ENCODE measurements at places on chromosomes 2 and 18.

DNA sequence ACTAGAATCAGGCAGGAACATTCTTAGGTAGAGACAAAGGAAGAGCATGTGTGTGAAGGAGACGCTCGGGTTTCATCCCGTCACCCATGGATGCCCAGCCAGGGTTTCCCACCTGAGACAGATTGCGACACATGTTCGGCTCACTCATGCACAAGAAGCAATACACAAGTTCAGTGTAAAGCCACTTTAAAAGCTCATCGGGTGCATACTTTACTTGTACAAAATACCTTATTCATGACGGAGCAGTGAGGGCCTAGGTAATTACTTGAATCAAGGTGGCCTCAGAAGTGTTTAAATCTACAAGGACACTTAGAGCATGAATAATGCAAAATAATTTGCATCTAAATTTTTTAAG lies 42.0 kb downstream of the ZEB2 start:
- DNase-seq, result no peak

DNA sequence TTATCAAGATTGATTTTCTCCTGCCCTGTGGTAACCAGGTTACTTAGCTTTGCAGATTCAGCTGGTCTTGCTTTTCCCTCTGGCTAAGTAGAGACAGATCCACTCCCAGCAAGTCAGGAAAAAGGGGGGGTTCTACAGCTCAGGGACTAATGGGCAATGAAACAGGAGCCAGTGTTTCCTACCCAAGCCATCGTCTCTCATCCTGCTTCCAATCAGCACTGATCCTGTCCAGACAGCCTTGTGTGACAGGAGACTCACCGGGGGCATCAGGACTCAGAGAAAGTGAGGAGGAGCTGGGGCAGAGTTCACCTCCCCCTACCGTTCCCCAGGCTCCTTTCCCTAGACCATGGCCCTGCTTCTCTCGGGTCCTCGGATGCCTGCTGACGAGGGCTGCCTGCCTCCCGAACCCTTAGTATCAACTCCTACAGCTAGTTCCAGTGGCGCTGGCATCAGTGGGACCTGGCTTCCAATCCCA lies 307.6 kb downstream of the ALK start:
- no peak for DNase-seq

GRCh38 chr18:59822612-59823550 lies 76.9 kb upstream of the PMAIP1 start:
- DNase-seq, result no peak

- DNase-seq, result no peak
Observed at GRCh38 chr2:136171223-136171622, 53.3 kb upstream of the CXCR4 start.

DNA sequence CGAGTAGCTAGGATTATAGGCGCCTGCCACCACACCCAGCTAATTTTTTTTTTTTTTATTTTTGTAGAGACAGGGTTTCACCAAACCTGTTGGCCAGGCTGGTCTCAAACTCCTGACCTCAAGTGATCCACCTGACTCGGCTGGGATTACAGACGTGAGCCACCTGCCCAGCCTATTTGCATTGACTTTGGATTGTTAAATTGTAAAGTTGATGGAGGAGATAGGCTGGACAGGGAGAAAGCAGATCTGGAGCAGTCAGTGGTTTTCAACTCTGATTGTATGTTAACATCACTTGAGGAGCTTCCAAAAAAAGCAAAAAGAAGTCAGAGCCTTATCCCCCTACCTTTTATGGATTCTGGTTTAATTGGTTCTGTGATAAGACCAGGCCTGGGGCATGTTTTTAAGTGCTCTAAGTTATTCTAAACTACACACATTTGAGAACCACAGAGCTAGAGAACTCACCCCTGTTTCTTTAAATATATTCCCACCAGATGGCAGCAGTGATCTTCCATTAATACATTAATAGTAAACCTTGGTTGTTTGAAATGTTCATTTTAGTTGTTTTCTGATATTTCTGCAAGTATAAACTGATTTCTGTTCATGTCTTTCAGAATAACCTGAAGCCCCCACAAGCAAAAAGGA lies 7.5 kb downstream of the C2orf49 start:
- DNase-seq, result no peak

DNA sequence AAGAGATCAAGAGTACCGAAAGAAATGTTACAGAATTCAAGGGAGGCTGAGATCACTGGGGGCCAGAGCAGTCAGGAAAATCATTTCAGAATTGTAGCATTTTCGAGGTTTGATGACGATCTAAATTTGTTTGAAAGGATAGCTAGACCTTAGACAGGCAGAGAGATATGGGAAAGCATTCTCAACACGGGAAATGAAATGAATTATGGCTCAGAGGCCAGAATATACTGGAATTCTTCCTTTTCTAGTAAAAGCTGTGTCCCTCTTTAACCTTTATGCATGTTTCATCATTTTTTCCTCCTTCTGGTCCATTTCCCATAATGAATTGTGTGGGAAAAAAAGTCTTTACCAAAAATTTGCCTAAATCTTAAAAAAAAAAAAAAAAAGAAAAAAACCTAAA lies 78.8 kb downstream of the NABP1 start:
- no peak for DNase-seq

DNA sequence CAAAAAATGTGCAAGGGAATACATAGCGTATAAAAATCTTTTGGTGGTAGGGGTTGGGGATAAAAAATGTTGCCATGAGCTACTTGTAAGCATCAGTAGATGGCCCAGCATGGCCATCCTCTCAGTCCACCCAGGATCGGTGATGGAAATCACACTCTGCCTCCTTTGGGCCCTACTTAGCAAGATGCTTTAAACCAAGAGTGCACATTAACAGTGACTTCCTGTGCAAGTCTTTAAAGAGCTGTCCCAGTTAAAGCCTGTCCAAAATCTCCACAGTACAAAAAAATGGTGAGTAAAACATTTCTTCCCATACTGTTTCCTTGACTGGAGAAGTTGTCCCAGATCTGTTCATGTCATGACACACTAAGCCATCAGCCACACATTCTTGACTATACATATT lies 18.0 kb downstream of the ANKRD44 start:
- DNase-seq, result peak; percentile 71

GRCh38 chr2:181306785-181307184 lies 150.4 kb upstream of the ITGA4 start:
- no peak for DNase-seq

- DNase-seq, result no peak
Observed at GRCh38 chr2:202037086-202037485, 3.4 kb downstream of the FZD7 start.

DNA sequence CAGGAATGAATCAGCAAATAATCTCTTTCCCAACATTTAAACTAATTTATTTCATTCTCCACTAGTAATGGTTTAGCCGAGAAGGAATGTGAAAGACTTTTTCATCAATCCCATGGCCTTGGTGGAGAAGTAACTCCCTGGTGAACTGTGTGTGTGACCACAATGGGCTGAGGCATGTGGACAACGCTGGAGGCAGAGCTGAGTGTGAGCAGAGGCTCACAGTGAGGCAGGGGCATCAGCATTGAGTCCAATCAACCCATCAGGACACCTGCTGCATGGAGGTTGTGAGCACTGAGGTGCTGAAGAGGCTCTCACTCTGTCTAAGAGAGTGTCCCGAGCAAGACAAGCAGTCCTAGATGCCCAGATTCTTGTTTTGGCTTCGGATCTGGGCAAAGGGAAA lies 78.6 kb downstream of the ZNF519 start:
- DNase-seq, result no peak

DNA sequence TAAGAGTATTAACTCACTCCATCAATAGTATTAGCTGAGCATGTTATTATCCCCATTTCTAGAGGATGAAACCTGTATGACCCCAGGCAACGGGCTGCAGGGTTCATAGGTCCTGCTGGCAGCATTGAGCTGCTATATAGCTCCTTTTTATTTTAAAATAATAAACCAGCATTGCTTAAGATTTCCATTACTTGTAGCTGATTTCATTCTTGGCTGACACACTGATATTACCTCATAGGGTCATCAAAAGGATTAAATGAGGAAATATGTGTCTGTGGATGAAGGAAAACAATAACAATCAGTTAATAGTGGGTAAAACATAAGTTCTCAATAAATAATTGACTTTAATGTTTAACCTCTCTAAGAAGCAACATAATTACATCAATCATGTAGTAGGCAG lies 48.3 kb upstream of the NRP2 start:
- no peak for DNase-seq

GRCh38 chr2:204299766-204300165 lies 245.5 kb upstream of the PARD3B start:
- no peak for DNase-seq

DNA sequence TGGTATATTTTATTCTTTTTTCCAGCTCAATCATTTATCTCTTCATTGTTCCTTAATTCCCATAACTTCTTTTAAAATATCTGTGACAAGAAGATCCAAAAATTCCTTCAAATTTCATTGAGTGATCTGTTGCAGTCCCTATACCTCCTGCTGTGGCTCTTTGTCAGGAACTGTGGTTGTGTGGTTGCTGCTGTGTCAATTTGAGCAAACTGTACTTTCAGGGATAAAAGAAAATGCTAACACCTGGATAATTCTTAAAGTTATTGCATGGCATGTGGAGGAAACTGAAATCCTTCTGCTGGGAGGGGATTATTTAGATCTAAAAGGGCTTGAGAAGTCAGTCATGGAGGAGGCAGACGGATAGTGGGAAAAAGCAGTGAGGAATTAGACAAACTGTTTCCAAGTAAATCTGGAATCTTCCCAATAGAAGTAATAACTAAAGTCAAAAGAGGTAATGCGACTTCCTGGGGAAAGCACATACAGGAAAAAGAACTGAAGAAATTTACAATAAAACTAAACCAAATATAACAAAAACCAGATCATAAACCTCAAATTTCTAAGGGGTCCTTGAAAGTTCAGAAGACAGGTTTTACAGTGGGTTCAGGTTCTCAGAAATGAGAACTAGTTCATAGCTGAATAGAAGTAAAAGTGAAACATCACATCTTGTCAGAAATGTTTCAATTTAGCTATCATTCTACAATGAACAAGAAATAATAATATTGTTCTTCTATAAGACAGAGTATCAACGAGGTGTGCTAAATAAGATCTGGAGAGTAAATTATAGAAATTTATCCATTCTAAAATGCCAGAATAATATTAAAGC lies 33.5 kb upstream of the CD226 start:
- no peak for DNase-seq

DNA sequence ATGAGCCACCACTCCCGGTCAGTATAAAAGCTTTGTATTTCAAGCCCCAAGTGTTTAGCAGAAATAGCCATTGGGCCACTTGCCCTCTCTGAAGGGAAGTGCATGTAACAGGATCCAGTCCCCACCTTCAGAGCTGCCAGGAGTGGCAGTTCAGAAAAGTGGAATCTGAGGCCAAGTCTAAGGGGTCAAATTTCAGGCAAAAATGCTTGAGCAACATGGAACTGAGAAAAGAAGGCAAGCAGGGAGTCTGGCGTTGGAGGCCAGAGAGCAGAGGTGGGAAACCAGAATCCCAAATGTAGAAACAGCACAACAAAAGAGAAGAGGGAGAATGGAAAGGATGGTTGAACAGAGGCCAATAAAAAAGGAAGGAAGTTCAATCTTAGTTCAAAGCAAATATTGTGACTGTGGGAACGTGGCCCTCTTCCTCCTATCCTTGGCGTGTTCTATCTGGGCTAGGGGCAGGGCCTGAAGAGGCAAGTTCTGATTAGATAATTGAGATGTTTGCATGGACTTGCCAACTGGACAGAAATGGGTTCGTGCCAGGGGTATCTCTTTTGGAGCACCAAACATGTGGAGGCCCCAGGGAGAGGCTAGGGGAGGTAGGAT lies 102.2 kb downstream of the AP1S3 start:
- DNase-seq, result no peak

DNA sequence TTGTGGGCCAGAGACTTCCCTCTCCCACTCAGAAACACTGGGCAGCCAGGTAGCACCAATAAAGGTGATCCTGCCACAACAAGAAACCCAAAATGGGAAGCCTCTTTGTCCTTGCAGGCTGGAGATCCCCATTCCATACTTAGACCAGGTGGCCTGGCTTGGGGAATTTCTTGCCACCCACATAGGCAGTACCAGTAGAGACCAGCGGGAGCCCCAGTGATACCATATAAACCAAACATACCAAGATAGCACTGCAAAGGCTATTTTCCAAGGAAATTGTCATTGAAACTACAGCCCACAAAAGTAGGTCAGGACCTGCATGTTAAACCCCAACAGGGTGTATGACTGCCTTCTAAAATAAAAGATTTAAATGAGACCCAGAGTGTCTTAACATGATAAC lies 171.6 kb downstream of the DIS3L2 start:
- DNase-seq, result no peak

- DNase-seq, result no peak
Observed at GRCh38 chr2:167592441-167592840, 655.0 kb downstream of the STK39 start.

GRCh38 chr18:77105680-77106079 lies 26.9 kb downstream of the MBP start:
- no peak for DNase-seq

- DNase-seq, result no peak
Observed at GRCh38 chr2:188042412-188042811, 249.3 kb upstream of the GULP1 start.

DNA sequence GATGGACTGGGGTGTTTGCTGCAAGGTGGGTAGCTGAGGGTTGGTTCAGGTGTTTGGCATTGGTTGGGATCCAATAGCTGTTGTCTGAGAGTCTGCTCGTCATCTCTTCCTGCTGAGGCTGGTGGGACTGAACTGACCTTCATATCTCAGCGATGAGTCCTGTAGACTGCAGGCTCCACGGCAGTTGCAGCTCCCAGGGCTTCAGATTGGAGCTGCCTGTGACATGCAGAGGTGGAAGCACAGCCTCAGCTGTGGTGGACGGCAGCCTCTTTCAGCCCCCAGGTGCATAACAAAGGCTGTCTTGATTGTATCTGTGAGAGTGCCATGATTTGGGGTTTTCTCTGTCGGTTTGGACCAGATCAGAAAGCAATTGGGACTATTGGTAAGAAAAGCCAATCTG lies 3.9 kb upstream of the IL1R2 start:
- no peak for DNase-seq

GRCh38 chr2:133855526-133855925 lies 287.3 kb upstream of the NCKAP5 start:
- DNase-seq, result no peak

DNA sequence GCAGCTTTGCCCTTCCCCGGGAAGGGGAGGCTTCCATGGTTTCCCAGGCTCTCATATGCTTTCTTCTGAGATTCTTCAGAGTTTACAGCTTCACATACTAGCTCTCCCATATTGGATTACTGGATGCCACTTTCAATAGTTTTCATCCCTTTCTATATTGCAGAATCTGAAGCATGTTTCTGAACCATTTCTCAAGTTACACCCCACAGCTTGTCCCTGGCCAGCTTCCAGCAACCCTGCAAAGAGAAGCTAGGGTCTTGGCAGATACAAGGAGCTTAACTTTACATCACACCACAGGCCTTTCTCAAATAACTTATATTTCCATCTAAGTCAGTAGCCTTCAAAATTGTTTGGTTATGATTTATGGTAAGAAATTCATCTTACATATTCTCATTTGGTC lies 39.6 kb downstream of the LHCGR start:
- no peak for DNase-seq

GRCh38 chr2:239025096-239025801 lies 177.4 kb downstream of the TWIST2 start:
- DNase-seq, result no peak

- no peak for DNase-seq
Observed at GRCh38 chr2:173043897-173044519, 31.6 kb upstream of the MAP3K20 start.
